ENCODE measurements at places on chromosomes 2 and 18.

GRCh38 chr2:122340246-122340645 lies 584.8 kb downstream of the TSN start:
- DNase-seq, result no peak

- DNase-seq, result no peak
These were observed 9.3 kb downstream of the GGCX start for GRCh38 chr2:85551698-85552678.

DNA sequence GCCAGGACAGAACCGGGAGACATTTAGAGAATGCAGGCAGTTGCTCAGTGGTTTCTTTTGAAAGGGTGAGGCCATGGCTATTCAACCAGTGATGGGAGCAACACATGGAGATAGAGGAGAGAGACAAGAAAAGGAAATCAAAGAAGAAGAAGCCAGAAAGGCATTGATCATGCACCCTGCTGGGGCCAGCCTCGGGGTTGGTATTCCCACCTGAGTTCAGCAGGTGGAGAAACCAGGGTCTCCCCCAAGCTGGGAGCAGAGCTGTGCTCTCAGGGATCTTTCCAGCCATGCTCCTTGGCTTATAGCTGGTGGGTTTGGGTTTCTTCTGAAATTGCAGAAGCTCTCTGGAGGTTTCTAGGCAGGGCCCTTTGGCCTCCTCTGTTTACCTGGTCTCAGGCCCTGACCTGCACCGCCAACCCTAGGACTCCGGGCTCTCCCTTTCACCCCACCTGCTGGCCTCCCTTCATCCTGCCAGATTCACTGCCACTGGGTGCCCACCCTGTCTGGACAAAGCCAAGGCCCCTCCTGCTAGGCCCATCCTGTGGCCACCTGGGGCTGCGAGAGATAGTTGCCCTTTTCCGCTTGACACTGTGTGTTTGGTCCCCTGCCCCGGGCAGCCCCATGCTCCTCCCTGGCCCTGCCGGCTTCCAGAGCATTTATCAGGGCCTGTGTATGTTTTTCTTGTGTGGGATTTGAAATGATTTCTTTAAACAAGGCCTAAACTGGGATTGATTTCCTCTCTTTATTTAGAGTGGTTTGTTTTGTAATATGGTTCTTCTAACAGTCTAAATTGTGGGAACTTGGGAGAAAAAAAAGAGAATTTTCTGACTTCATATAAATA lies 126.7 kb downstream of the DDX1 start:
- DNase-seq, result no peak

GRCh38 chr18:35542356-35542755 lies 39.2 kb upstream of the GALNT1 start:
- no peak for DNase-seq

GRCh38 chr2:45441571-45441970 lies 169.5 kb downstream of the SRBD1 start:
- no peak for DNase-seq

Measured in iPS DF 6.9 (cell line).